ENCODE measurements at places on chromosomes 4 and X.

DNA sequence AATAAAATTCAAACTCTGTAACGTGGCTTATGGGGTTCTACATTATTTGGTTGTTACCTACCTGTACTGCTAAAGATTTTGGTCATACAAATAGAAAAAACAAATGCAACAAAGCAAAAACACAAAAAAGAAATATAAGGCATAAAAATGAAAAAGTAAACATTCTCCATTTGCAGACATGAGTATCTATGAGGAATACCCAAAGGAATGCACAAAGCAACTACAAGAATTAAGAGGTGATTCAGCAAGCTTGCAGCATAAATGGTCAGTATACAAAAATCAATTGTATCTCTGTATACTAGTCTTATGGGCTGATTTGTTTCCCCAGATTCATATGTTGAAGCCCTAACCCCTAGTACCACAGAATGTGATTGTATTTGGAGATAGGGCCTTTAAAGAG, 3.6 kb upstream of the PDE5A start:
- DNase-seq, result no peak

DNA sequence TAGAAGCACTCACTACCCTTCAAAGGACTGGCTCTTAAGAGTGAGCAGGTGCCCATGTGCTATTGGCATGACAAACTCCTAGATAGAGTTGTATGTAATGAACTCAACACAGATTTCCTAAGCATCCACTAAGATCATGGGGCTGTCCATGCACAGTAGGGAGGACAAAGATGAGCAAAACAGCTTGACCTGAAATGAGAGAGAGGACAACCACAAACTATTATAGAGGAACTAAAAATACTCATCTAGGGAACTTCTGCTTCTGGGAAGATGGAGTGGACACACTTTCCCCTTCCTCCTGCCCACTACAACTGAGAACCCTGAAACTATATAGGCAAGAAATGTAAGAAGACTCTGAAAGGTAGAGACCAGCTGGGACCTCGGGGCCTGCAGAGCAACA, 20.8 kb upstream of the TMEM128 start:
- no peak for DNase-seq

DNA sequence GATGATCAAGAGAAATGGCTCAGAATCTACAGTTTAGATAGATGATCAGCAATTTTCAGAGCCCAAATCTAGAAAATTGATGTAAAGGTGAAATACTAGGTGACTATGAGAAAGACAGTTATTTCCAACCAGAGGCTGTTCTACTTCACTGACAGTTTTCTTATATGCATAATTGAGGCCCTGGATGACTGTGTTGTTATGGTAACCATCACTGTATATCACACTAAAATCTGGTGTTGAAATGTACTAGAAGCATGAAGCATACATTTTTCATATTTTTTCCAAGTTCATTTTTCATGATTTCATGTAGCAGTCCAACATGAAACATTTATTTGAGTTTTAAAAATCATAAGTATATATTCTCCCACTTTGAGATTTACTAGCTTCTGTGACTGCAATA, 87.4 kb downstream of the ATXN3L start:
- DNase-seq, result no peak

GRCh38 chr4:75005727-75006126, 72.8 kb downstream of the PARM1 start:
- no peak for DNase-seq

- no peak for DNase-seq
Measured at GRCh38 chr4:7254736-7255487, 62.6 kb downstream of the SORCS2 start.

DNA sequence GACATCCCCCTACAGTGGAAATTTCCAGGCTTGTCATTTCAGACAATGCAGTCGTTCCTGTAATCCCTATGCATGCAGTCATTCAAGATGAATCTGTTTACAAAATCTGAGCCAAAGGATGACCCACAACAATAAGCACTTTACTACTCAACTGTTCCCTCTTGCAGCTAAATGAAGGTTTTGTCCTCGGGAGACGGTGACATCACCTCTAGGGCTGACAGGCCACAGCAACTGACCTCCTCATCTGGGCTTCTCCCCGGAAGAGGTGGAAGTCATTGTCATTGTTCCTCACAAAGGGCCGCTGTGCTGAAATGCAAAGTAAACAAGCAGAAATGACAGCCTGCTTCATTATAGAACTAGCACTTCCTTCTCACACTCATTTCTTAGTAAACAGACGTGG, 29.2 kb downstream of the CLRN2 start:
- DNase-seq, result no peak

- DNase-seq, result no peak
Measured at GRCh38 chr4:15506464-15506863, 36.8 kb downstream of the CC2D2A start.

DNA sequence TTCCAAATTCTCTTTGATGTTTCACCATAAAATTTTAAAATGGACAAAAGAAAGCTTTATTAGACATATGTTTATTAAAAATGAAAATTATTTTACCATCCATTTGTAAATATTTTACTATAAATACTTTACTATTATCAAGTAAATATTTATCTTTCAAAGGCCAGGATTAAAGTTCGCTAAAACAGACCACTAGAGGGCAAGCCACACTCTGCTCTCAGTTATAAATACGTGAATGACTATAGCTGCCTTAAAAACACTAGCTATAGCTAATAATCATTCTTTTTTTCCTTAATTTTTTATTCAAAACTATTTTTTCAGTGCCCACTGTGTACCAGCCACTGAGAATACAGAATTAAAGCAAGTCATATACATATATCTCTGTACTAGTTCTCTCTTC, 38.6 kb downstream of the UNC5C start:
- no peak for DNase-seq

- no peak for DNase-seq
Measured at GRCh38 chr4:154435895-154436294, 55.7 kb downstream of the DCHS2 start.

DNA sequence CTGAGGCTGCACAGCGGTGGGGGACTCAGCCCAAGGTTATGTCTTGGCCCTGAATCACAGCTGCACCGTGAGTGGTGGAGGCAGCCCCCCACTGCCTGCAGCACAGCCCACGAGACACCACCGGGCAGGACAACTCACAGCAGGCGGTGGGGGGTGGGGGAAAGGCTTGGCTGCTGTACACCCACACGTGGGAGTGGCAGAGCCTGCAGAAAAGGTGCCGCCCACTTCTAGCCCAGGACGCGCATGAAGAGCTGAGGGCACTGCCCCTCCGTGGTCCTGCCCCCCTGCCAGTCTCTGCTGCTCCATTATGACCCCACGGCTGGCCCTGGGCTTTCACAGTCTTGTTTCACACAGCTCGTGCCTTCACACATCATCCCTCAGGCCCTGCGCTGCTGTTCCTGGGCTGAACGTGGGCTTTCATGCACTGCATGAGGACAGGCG, 40.8 kb downstream of the FGFRL1 start:
- no peak for DNase-seq

DNA sequence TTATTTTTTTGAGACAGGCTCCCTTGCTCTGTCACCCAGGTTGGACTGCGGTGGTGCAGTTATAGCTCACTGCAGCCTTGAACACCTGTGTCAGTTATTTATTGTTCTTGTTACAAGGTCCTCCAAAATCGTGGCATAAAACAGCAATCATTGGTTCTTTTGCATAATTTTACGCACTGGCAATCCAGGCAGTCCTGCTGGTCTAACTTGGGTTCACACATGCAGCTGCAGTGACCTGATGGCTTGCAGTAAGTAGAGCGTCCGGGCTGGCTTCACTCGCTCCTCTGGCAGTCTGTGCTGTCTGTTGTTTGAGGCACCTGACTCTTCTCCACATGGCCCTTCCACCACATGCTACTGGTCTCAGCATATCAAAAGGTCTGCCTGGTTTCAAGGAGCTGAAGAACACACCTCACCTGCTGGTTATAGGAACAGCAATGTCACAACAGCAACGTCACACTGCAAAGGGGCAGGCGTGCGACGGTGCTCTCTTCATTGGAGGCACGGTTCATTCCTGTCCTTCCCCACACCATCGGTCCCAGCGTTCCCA, 894.6 kb downstream of the TRIML1 start:
- no peak for DNase-seq

DNA sequence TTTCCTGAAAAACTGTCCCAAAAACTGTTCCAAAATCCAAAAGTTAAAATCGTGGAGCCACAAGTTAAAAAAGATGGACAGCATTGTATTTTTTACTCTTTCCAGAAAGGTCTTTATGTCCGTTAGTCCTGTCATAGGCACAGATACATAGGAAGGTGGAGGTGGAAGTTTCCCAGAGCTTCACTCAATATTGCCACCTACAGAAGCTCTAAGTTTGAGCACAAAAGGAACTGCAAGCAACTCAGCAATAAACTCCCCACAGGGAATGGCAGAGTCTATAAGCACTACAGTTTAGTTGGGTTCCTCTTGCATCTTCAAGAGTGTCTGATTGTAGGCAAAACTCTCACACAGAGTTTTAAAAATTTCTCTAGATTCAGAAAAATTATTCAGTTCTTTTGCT, 22.0 kb upstream of the UGT2B4 start:
- no peak for DNase-seq

GRCh38 chrX:111616786-111617185, 64.2 kb upstream of the ALG13 start:
- DNase-seq, result no peak

GRCh38 chrX:117376460-117376859, 740.1 kb downstream of the KLHL13 start:
- DNase-seq, result no peak

DNA sequence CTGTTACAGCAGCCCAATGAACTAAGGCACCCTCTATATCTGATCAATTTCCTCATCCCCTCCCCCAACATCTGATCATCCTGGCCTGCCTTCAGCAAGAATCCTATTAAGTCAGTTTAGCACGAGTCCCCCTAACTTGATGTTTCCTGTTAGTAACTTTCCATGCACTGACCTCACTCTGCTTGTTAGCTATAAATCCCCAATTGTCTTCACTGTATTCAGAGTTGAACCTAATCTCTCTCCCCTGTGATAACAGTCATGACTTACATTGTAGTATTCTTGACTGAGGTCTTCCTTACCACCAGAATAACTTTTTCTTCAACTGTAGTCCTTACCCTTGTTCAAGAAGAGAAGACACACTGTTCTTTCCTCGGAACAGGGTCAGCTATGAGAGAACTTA, 8.5 kb downstream of the ANXA5 start:
- no peak for DNase-seq

GRCh38 chr4:16136311-16136710, 52.5 kb upstream of the PROM1 start:
- no peak for DNase-seq

DNA sequence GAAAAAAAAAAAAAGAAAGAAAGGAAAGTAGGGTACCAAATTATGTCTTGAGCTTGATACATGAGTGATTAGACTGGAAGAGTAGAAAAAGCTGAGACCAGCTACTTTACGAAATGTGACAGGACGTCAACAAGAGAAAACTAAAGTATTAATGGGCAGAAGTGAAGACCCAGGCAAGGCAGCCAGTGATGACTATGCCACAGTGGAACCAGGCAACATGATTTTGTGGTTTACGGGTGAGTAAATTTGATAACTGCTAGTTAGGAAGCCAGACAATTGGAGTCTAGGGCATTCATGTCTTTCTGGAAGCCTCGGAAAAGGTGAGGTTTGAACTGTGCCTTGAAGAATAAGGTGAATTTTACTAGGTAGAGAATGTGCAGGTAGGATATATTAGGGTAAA, 326.4 kb downstream of the TENM3 start:
- DNase-seq, result no peak

DNA sequence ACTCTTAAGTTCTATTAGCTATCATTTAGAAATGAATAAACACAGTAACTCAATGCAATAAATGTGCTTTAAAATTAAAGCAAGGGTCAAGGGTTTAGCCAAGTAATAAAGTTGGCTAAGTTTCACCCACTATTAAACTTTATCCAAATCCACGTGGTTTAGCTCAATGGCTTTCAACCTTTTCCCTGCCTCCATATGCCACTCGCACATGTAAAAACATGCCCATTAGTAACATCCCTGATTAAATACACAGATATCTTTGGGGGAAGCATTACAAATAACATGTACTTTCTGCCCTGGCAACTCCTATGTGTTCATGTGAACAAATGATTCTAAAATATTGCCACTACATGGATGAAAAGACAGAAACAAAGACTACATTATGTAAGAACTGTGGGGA, 130.8 kb downstream of the ZAR1 start:
- no peak for DNase-seq

DNA sequence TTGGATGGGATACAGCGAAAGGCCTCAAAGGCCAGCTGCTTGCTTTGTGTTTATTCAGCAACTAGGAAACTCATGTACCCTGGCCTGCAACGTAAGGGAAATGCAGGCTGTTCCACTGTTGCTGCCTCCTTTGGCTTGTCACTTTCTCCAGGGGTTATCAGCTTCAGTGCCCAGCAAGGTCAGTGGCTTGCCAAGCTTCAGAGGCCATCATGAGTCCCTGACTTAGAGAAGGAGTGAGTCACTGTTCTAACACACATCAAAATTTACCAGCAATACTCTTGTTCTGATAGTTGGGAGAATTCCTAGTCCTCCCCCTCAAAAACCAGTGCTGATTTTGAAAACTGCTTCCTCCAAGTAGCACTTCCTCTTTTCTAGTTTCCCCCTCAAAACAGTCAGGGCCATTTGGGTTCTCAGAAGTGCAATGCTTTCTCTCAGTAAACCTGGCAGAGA, 250.8 kb downstream of the ARHGAP24 start:
- DNase-seq, result no peak

DNA sequence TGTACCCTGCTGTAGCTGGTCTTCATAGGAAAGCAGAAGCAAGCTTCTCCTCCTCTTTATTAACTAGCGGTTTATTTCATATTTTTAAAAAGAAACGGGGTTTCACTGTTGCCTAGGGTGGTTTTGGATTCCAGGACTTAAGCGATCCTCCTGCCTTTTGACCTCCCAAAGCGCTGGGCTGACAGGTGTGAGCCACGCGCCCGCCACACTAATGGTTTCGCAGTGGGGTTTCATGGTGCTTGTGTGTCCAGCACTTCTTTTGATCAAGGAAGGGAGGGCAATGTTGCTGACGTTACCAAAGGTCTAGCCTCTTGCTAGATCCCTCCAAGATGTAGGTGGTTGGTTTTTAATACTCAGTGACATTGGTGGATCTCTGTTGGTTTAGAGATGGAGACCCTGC, 1.4 kb downstream of the MAEA start:
- DNase-seq, result no peak

GRCh38 chr4:175891851-175892250, 79.8 kb upstream of the GPM6A start:
- no peak for DNase-seq

DNA sequence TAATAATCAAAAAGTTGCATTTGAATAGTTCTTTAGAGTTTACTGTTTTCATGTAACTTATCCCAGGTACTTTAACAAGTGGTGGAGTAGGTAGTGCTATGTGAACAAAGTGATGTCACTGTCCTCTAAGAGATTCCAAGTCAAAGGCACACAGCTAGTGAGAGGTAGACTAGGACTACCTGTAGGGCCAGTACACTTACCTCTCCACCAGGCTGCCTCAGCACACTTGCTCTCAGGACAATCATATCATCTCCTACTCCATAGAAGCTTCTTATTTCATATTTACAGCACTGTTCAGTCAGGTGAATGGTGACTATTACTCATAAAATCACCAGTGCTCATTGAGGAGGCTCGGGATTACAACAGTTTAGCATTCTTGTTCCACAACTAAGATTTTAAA, 173.0 kb upstream of the EMCN start:
- no peak for DNase-seq

GRCh38 chr4:152154433-152154832, 381.5 kb downstream of the FBXW7 start:
- no peak for DNase-seq

- no peak for DNase-seq
Measured at GRCh38 chr4:89906777-89907521, 12.3 kb downstream of the MMRN1 start.

Measured in activated CD4-positive, CD25-positive, alpha-beta regulatory T cell treated with anti-CD3 and anti-CD28 coated beads, Interleukin-2, amount 50 U/mL, for 16 hours (primary cell).